ENCODE measurements at places on chromosomes 2 and 18. TPM values are rescaled to one million over a fixed set of nuclear protein-coding genes. Genes with fewer than 3 reads are reported as not detected.

Gene AMER3
- total RNA-seq: not detected

Gene DSC3
- total RNA-seq: not detected

Gene NTSR2
- not detected for total RNA-seq

Gene AP1S3
- 2.1 TPM for total RNA-seq

Gene BOLL
- not detected for total RNA-seq

Gene GATA6
- total RNA-seq: not detected

Gene SPHKAP
- total RNA-seq: not detected

Gene TMEM169
- total RNA-seq: 5.0 TPM

Gene OSBPL1A
- total RNA-seq: 1.8 TPM
